ENCODE measurements at places on chromosomes 16 and 17.

GRCh38 chr16:660132-660458 is 7.8 kb upstream of the RHOT2 start:
- no peak for DNase-seq

- DNase-seq = no peak
Observed at GRCh38 chr16:23901178-23902033, 65.6 kb downstream of the PRKCB start.

- DNase-seq = no peak
Observed at GRCh38 chr16:66594739-66595138, 9.8 kb upstream of the CMTM3 start.

- DNase-seq = no peak
Observed at GRCh38 chr16:86958423-86958822, 358.8 kb downstream of the C16orf95 start.

DNA sequence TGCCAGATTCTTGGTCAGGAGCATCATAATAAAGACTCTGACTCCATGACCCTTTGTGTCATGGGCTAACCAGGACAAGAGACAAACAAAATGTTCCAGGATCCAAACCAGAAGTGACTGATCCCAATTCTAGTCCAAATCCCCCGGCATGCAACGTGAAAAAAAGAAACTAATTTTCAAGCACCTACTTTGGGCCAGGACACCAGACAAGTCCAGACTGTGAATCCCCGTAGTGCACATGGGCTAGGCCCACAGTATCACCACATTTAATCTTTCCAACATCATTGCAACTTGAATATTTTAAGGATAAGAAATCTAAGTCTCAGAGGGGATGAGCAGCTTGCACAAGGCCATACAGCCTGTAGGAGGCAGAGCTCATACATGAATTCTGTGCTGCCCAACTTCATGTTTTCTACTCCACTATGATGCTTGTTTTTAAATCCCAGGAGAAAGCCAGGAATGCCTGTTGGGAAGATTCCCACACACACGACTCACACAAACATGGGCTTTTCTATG is 365.7 kb downstream of the NPIPA8 start:
- no peak for DNase-seq

DNA sequence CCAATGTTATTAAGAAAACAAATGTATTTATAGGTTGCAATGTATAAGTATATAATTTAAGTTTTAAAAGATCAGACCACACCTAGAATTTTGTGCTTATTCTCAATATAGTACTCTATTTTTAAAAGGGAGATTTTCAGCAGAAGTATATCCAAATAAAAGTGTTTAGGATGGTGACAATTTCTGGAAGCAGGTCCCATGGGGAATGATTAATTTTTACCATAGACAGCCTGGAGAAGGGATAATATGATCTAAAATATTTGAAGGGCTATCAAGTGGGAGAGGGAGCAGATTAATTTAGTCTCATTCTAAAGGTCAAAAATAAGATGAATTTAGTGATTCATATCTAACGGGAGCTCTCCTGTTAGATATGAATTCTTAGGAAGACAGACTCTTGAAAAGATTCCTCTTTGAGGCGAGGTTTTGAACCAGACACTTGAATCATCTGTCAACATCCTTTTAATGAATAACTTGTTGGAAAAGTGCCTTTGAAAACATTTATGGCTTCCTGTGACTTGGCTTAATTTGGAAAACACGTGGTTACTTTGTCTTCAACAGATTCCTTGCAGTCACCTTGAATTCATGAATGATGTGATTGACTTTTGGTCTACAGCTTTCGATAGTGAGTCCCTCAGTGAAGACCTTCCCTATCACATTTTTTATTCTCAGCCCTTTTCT is 29.3 kb upstream of the SMIM36 start:
- no peak for DNase-seq

Measured in AG04450 (cell line).